Karpas-422 (cell line): ENCODE measurements at places on chromosomes 11 and 22. TPM values are rescaled to one million over a fixed set of nuclear protein-coding genes. Genes with fewer than 3 reads are reported as not detected.

Gene CTNND1
- total RNA-seq, result 5.7 and 6.0 TPM in 2 replicates

GRCh38 chr22:46592390-46592872 lies 27.8 kb upstream of the GRAMD4 start:
- DNase-seq, result peak; percentile 76

- no peak for DNase-seq
Observed at GRCh38 chr11:117427356-117427874, 99.8 kb downstream of the CEP164 start.

DNA sequence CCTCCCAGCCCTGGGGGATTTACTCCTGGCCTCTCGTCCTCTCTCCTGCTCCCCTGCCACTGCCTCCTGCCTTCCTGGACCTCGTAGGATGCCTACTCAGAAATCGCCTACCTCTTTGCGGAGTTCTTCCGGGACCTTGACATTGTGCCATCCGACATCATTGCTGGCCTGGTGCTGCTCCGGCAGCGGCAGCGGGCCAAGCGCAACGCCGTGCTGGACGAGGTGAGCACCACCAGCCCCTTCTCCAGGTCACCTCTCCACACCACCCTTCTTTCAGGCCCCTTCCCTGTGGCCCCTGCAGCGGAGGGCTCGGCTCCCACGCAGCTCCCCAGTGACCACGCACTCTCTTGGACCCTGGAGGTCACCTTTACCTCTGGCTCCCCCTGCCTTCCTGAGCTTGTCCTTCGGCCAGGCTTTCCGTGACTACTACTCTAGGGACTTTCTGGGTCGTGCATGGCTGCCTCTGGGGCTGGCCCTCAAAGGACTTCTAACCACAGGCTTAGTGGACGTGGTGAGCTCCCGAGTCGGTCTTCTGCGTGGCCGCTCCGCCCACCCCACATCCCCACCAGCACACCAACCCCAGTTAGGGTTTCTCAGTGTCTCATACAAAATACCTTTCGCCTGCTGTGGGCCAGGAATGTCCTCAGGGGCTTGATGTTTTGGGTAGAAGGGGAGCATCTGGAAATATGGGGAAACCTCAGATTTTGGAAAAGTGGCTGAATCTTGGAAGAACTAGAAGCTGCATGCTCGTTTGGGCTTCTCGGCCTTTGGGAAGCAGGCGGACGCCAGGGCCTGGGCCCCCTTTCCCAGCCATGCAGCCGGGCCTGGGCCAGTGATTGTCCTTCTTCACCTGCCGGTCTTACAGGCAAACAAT lies 24.1 kb upstream of the MYRF start:
- DNase-seq, result no peak

GRCh38 chr22:48547971-48548370 lies 1279.7 kb downstream of the BRD1 start:
- DNase-seq, result no peak

DNA sequence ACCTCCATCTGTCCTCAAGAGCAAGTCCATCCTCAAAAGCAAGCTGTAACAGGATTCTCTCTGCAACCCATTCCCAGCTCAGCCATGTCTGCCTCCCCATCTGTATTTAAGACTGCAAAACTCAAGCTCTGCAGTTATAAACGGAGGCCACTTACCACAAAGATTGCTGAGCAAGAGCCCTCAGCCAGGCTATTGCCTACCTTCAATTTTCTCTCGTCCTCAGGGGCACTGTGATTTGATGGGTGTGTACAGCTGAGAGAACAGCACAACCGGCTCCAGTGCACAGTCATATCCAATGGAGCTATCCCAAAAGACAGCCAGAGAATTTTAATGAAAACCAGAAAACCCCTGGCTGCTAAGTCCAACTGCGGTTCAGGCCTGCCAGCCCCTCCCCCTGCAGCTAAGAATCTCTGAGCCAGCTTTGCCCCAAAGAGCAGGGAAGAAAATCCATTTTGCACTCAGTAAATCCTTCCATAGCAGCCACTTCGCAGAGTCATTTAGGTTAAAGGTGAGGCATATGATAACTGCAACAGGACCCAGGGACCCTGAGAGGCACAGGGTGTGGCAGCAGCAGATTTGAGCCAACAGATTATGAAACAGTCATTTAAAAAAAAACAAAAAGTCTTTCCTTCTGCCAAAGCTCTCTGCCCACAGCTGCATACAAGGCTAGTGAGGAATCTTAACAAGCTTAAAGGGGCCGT lies 37.6 kb downstream of the RAB30 start:
- DNase-seq, result no peak

DNA sequence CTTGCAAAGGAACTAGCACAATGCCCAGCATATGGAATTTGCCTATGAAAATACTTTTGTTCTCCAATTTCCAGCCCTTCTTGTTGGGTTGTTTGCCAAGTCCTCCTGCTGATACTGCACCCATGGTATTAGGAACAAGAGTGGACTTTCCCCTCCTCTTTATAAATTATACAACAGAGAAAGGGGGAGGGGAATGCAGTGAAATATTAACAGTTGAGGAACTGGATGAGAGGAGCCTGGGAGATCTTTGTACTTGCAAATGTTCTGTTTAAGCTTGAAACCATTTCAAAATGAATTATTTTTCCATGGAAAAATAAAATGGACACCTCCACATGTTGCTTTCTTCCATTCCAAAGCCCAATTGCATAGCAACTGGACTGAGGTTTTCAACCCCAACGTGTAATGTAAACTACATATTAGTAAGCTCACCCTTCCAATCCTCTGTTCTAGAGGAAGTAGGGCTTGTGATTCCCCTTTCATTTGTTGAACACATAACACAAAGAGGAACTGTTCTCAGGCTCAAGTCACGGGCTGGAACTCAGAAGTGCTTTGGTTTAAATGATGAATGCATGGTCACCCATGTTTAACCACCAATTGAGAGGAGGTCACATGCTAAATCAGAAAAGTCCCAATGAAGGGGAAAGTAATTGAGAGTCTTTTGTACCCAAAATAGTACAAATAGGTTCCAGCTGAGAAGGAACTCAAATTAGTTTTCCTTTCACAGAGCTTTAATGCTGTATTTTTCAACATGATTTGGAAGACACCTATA lies 66.2 kb upstream of the ZC3H12C start:
- peak; percentile 72 for DNase-seq

DNA sequence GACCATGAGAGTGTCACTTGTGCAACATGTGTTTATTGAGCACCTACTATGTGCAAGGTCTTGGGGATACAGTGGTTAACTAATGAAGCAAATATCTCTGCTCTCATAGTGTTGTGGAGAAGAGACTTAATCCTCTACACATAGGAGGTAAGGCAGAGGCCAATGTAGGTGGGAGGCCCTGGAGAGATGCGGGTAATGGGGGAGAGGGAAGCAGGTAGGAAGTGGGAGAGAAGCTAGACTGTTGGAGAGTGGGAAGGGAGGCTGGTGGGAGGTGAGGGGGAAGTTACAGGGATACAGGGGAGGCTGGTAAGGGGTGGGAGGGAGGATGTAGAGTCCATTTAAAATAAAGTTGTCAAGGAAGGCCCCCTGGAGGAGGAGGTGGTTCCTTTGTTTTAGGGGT lies 240.0 kb downstream of the MIAT start:
- no peak for DNase-seq

DNA sequence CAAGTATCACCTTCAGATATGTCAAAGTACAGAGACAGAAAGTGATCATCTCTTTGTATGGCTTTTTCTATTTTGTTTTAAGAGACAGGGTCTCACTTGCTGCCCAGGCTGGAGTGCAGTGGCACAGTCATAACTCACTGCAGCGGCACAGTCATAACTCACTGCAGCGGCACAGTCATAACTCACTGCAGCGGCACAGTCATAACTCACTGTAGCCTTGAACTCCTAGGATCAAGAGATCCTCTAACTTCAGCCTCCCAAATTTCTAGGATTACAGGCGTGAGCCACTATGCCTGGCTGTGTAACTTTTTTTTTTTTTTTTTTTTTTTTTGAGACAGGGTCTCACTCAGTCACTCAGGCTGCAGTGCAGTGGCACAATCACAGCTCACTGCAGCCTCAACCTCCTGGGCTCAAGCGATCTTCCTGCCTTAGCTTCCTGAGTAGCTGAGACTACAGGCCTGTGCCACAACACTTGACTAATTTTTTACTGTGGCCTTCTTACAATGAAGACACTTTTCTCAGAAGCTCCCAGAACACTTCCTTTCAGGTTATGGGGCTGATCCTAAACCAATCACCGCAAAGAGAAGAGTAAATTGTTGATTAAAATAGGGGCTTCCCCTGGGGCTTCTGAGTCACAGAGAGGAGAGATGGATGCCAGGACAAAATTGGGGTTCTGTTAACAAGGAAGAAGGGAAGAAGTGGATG lies 9.0 kb upstream of the HIKESHI start:
- no peak for DNase-seq

- no peak for DNase-seq
Observed at GRCh38 chr11:82854242-82854641, 46.0 kb downstream of the PRCP start.

DNA sequence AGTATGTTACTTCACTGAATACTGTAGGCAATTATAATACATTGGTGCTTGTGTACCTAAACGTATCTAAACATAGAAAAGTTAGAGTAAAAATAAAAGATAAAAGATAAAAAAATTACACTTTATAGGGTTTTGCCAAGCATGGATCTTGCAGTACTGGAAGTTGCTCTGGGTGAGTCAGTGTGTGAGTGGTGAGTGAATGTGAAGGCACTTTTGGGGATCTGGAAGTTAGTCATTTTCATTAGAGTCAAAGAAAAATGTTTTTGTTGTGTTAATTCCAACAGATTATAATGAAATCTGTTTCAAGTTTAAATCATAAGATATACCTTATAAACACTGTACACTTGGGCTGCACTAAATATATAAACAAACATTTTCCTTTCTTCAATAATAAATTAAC lies 3.3 kb downstream of the SLC22A25 start:
- no peak for DNase-seq

DNA sequence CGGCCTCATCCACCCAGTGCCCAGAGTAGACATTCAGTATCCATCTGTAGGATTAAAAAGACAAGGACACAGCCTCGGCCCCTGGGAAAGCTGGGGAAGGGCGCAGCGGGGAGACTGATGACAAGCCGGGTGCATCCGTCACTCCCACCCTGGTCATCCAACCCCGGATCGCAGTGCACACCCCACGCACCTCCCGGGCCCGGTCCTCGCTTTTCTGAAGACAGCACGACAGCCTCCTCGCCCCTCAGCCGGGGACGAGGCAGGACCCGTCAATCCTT lies 1.1 kb downstream of the FCHSD2 start:
- DNase-seq, result no peak

- DNase-seq, result no peak
Observed at GRCh38 chr11:99238401-99238800, 217.7 kb downstream of the CNTN5 start.
